ENCODE measurements at places on chromosomes 11 and 22.

GRCh38 chr22:44362249-44363012, 49.7 kb upstream of the SHISAL1 start:
- no peak for DNase-seq

DNA sequence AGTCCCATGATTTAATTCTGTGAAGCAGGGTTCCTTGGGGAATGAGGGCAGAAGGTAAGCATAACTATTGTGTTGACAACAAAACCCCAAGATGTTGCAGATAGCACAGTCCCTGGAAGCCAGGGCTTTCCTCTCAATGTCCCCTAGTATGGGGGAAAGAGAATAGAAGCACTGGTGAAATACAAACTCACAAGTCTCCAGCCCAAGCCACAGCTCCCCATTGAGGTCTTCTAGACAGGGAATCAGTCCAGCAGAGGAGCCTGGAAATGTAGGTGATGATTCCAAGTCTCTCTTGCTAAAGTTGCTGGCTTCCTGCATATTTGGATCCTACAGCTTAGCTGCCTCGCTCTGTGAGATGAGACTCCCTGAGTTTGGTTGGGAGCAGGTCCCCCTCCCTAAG, 31.7 kb upstream of the DRD2 start:
- no peak for DNase-seq

DNA sequence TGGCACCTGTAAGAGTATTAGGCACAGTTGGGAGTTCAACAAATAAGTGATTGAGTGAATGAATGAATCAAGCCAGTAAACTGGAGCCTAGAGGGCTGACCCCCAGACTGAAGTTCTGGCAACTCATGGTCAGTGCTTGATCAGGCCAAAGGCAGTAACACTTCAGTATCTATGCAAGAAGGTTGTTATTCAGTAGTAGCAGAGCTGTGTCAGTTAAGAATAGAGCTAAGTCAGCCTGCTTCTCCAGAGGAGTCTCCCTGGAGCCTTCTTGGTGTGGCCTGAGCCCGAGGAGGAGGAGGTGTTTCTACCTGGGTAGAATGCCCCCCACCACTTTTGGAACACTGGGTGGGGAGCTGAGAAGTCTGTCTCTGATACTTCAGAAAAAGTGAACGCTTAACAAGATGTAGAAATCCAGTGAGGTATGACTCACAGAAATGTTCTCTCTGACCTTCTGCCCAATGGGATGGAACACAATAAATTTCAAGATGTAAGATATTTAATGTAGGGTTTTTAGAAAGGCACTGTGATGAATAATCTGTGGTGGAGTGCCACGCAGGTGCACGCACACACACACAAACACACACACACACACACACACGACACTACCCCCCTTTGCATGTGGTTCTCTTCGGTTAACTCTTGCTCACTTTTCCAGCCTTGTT, 219.9 kb downstream of the HIPK3 start:
- no peak for DNase-seq

GRCh38 chr11:64743591-64744543, at the start of gene RASGRP2:
RASGRP2 (minus strand) TSS chr11:64744142; CDS start chr11:64742866, 1,276 bp downstream.
- DNase-seq = peak; percentile 80

GRCh38 chr22:32355760-32356159, 1.9 kb upstream of the RFPL3 start:
- no peak for DNase-seq

- no peak for DNase-seq
Observed at GRCh38 chr11:99351624-99352023, 330.9 kb downstream of the CNTN5 start.

DNA sequence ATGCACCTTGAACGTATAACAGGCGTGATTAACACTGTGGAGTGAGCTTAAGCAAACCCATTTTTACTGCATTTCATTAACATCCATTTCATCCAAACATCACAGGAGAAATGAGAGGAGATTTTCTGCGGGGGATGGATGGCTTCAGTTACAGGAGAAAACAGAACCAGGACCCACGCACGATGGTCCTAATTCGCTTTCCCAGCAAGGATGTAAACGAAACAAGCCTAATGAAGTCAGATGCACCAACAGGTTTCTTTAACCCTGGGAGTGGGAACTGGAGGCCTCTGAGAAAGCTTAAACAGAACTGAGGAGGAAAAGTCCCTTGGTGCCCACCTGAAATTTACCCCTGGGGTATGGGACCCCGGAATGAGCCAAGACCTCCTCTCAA, 2.7 kb downstream of the CADM1 start:
- no peak for DNase-seq

DNA sequence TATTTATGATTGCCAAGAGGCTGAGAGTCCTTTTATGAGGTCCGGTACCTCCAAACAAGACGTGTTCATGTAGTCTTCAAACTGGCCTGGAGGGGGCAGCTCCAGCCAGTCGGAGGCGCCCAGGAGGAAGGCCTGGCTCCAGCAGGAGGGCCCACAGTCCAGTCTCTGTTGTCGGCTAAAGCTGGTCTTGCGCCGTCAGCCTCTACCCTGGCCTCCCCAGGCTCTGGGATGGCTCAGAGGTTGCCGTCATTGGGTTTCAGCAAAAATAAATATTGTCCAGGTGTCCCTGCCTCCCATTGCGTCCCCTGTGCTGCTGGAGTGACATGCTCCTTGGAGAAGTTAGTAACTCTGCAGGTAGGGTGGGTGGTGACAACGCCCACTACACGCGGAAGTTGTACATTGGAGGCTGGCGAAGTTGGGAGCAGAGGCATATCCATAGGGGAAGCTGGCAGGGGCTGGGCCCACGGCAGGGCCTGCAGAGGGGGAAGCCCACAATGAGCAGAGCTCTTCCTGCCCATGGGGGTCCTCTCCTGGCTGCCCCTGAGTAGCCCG, 1.0 kb upstream of the SLC25A1 start:
- peak; percentile 33 for DNase-seq

DNA sequence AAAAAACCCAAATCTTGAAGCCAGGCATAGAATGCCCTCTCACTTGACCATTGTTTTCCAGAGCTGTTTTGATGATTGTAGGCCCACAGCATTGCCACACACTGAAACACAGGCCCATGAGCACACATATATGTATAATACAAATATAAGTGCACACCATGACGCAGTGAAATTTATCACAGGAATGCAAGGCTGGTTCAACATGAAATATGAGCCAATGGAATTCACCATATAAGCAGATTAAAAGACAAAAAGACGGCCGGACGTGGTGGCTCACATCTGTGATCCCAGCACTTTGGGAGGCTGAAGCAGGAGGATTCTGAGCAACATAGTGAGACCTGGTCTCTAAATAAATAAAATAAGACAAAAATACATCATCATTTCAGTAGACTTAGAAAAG, 9.4 kb upstream of the RNH1 start:
- DNase-seq = no peak

All from stimulated activated CD4-positive, alpha-beta T cell treated with anti-CD3 and anti-CD28 coated beads, Interleukin-4, amount 100 ng/mL, for 1 hour (primary cell).